ENCODE measurements at places on chromosomes 5 and 9.

- no peak for DNase-seq
Observed at GRCh38 chr5:14063691-14064090, 79.5 kb upstream of the TRIO start.

GRCh38 chr5:135239453-135240282 lies 159.4 kb downstream of the MACROH2A1 start:
- no peak for DNase-seq

GRCh38 chr5:677131-678101 lies 15.7 kb downstream of the TPPP start:
- no peak for DNase-seq

DNA sequence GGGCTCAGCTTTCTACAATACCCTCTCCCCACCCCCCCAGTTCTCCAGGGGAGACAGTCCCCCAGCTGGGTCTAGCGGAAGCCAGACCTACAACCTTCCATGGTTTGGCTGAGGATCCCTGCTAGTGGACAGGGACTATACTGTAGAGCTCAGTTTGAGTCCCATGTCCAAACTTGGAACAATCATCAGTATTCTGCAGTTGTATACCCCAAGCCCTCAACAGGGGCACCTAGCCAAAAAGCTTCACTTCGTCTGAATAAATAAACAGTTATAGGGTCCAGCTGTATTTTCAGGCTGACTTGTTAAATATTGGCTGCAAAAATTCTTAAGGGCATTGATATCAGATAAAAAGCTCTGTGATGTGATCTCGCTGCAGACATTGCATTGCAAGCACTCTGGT lies 15.4 kb upstream of the C9 start:
- DNase-seq: no peak

- no peak for DNase-seq
Observed at GRCh38 chr5:133259199-133259997, 207.6 kb downstream of the HSPA4 start.

DNA sequence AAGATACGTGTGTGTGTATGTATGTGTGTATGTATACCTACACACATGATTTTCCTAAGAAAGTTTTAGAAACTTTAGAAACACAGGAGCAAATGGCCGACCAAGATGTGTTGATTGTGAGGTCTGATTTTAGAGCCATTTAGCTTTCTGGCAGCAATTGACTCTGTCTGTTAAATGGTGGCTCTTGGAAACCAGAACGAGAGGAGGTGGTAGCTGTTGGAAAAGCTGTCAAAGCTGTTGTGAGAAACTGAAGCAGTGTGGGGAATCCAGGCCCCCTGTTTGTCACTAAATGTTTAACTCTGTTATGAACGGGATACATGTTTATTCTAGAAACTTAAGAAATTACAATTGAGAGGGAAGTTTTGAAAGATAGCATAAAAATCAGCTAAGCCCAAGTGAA lies 91.4 kb downstream of the GOLPH3 start:
- DNase-seq: no peak
